Renal pelvis (tissue), 12 donors: ENCODE measurements at places on chromosomes 5 and 9. TPM values are rescaled to one million over a fixed set of nuclear protein-coding genes. Genes with fewer than 3 reads are reported as not detected.

DNA sequence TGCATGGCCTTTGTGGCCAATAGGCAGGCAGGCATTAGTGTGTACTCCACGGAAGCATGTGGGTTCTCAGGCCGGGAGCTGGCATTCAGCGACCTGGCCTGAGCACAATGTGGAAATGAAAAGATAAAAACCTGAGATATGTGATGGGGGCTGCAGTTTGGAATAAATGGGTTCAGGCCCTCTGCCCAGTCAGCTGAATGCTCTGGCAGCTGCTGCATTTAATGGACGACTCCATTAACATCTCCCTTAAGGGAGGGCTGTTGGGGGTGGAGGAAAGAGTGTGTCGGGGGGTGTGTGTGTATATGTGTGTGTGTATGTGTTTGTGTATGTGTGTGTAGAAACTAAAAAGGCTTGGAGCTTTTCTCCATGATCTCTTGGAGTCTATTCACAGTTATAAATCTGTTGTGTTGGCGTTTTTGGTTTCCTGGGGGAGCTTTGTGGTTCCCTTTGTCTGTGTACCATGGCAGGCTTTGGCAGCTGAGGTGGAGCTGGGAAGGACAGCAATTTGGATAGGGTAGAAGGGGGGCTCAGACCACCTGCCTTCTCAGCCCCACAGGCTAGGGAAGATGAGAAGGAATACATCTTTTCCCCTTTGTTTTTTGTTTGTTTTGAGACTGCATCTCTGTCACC is 27.3 kb upstream of the HSPA9 start:
- no peak for DNase-seq

Gene CCDC127
- 19.2 TPM for polyA plus RNA-seq

GRCh38 chr5:36355516-36355915 is 53.8 kb upstream of the RANBP3L start:
- no peak for DNase-seq

GRCh38 chr9:103615994-103616393 is 478.1 kb upstream of the SMC2 start:
- DNase-seq, result no peak

Gene SLCO6A1
- polyA plus RNA-seq, result not detected

Gene SCGB3A1
- 2.4 TPM for polyA plus RNA-seq

DNA sequence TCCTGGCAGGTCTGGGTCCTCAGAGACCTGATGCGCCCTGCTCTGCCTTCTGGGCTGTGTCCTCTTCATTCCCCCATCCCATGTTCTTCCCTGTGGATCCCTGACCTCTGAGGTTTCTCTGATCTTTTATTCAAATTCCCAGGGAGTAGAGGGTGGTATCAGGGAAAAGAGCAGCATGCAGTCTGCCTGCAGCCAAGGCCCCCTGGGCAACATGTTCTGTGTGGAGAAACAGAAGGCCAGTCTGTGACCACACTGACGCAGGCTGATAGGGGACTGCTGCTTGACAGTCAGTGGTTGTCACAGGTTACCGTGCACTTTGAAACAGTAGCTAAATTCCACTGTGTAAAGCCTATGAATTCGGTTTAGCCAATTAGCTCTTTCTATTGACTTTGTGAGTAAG is 156.6 kb upstream of the IRX2 start:
- DNase-seq, result no peak

Gene GIN1
- polyA plus RNA-seq, result 12.0 TPM

Gene ZNF462
- 23.0 TPM for polyA plus RNA-seq

Gene GALNT12
- 9.9 TPM for polyA plus RNA-seq

DNA sequence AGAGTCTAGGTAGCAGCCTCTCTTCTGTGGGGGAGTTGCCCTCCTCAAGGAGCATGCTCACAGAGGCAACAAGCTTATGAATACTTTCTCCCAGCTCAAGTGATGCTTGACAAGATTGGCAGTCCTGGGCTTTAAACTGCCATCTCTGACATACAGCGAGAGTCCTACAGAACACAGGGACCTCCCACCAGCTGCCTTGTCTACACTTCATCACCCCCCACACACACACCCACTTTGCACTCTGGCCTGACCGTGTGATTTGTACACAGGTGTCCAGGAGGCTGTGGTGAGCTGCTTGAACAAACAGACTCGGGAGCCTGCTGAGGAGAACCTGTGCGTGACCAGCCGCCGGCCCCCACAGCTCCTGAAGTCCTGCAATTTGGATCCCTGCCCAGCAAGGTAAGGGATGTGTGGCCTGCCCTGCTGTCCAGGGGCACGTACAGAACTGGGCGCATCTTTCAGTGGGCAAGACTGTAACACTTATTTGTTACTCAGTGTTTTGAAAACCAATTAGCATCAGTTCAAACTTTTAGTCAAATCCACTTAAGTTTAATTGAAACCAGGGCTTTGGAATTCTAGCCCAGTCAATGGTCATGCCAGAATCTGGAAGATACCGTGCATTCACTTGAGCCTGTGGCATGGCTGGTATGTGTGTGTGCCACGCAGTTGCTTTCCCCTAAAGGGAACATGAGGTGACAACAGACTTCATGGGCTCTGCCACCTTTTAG is 247.5 kb downstream of the ADAMTSL1 start:
- peak; percentile 78 for DNase-seq
